NCI-H2171 treated with DMSO at 0.1 percent for 48 hours (cell line): ENCODE measurements at places on chromosomes 5 and 9.

GRCh38 chr9:23581931-23582330 lies 244.1 kb downstream of the ELAVL2 start:
- no peak for DNase-seq

- DNase-seq = no peak
These were observed 94.8 kb downstream of the ARRDC3 start for GRCh38 chr5:91288118-91288916.

DNA sequence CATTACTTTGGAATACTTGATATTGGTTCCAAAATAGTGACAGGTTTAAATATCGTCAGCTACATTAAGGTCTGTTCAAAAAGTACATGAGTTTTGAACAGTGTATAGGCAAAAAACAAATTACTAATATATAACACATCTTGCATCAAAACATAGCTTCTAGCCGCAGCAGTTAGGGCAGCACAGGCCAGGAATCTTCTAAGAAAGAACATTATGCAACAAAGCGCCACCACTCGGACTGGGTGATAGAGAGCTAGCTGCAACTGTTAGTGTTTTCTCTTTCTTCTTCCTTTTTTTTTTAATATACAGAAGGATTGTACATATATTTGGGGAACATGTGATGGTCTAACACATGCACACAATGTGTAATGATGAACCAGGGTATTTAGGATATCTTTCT lies 504.5 kb downstream of the NR2F1-AS1 start:
- no peak for DNase-seq

GRCh38 chr5:160792732-160793529 lies 59.1 kb downstream of the ATP10B start:
- DNase-seq = no peak

DNA sequence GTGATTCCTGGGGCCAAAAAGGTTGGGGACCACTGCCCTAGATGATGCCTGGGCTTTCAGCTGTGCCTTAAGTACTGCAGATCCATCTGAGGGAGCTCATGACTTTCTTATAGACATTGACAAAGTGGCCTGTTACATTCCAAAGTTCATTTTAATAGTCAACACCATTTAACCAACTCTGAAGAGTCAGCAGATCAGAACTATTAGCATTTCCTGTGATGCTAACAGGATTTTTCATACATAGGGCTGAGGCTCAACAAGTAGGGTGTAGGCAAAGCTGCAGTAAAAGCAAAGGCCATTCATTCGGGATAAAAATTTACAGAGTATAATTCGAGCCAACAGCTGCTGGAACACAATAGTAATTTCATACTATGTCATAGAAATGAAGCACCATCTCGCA lies 105.4 kb downstream of the LPAR1 start:
- no peak for DNase-seq

DNA sequence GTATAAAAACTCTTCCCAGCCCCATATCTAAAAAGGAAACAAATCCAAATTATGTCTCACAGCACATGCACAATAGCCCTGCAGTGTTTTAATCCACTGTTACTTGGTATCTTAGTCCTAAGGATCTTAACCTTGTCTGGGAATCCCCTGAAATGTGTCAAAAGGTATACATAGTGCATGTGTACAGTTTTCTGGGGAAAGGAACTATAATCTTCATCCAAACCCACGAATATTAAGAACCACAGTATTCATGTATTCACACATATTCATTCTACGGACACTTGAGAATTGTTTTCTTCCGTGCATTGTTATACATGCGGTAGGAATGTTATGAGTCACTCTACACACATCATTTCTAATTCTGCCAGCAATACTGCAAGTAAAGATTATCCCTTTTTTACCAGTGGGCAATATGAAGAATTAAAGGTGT lies 47.8 kb upstream of the SNX2 start:
- no peak for DNase-seq

GRCh38 chr5:130166839-130167490 lies 262.7 kb downstream of the CHSY3 start:
- no peak for DNase-seq

GRCh38 chr5:149627070-149627469 lies 45.8 kb downstream of the ARHGEF37 start:
- DNase-seq = peak; percentile 22

DNA sequence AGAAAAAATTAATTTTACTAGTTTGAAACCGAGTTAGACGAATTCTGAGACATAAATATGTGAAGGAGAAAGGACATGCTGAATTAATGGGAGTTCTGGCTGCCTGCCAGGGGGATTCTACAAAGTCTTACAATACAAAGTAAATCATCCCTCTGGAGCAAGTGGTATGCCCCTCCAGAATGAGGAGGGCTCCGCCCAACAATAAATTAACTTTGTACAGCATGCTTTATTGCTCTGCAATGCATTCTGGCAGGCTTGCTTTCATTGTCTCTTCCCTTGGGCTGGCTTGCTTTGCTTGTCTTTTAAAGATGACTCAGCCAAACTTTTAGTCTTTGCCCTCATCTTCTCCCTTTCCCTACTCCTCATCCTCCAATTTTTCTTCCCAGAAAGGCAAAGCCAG lies 11.7 kb upstream of the PCDHB1 start:
- DNase-seq = peak; percentile 64

- no peak for DNase-seq
These were observed 19.5 kb downstream of the ADAMTS6 start for GRCh38 chr5:65462139-65462705.

GRCh38 chr5:21623831-21624230 lies 1229.3 kb downstream of the CDH12 start:
- DNase-seq = peak; percentile 49

DNA sequence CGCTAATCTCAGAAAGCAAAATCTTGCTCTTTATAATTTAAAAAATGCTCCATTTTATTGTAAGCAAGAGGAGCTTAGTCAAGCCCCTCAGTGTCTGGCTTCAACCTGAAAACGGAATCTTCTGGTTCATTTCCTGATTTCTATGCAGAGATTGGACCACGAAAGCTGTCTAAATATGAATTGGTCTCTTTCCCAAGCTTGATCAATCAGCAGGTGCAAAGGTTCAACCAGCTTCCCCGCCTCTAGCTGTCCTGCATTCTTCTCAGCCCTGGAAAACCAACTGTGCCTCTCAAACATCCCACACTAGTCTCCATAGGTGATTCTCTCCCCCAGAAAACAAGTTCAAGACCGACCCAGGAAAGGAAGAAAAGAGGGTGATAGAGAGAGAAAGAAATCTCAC lies 34.5 kb downstream of the FNBP1 start:
- no peak for DNase-seq

DNA sequence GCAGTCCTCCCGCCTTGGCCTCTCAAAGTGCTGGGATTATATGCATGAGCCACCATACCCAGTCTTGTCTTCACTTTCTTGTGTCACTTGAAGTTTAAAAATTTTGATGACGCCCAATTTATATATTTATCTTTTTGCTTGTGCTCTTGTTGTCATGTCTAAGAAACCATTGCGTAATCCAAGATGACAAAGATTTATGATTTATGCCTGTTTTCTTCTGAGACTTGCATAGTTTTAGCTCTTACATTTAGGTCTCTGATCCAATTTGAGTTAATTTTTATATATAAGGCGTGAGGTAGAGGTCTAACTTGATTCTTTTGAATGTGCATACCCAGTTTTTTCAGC lies 18.6 kb downstream of the ANKHD1 start:
- DNase-seq = no peak

GRCh38 chr9:112439825-112440224 lies 46.8 kb upstream of the KIAA1958 start:
- DNase-seq = no peak

- DNase-seq = no peak
These were observed 514.9 kb upstream of the ARRDC3 start for GRCh38 chr5:91898019-91898418.

- DNase-seq = no peak
These were observed 6.8 kb downstream of the AMBP start for GRCh38 chr9:114071197-114071795.

- DNase-seq = no peak
These were observed 166.4 kb upstream of the MVB12B start for GRCh38 chr9:126160067-126160853.
